B cell (primary cell): ENCODE measurements at places on chromosomes 4 and X. TPM values are rescaled to one million over a fixed set of nuclear protein-coding genes. Genes with fewer than 3 reads are reported as not detected.

PPEF1 gene
- polyA plus RNA-seq: 0.22 and 0.26 TPM in 2 replicates

- H3K27me3 ChIP-seq: no peaks in the 10 kb centered on the region
- H3K4me3 ChIP-seq: no peak overlapping the region
- no peak overlapping the region for H3K27ac ChIP-seq
- no peaks in the 10 kb centered on the region for H3K4me1 ChIP-seq
- DNase-seq: no peak
Observed at GRCh38 chr4:119046263-119046662, 89.4 kb upstream of the MYOZ2 start.

DNA sequence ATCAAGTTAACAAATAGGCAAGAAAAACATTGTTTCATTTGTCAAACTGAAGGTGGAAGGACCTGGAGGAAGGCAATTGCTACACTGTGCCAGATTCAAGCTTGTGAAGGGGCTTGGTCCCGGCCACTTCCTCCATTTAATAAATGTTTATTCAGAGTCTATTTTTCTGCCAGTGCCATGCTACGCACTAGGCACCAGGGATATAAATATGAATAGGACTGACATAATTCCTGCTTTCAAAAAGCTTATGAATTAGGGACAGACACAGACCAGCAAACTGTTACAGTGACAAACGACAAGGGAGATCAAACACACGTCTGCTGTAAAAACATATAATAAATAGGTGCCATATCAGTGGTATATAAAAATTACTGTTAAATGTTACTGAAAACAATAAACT, 571 bp downstream of the TLR6 start:
- peak; percentile 67 for DNase-seq
- no peaks in the 10 kb centered on the region for H3K27me3 ChIP-seq
- peak overlapping the region; percentile 77 for H3K27ac ChIP-seq
- H3K36me3 ChIP-seq: no peaks in the 10 kb centered on the region
- peaks cover 38% of the 10 kb centered on the region for H3K4me1 ChIP-seq

DNA sequence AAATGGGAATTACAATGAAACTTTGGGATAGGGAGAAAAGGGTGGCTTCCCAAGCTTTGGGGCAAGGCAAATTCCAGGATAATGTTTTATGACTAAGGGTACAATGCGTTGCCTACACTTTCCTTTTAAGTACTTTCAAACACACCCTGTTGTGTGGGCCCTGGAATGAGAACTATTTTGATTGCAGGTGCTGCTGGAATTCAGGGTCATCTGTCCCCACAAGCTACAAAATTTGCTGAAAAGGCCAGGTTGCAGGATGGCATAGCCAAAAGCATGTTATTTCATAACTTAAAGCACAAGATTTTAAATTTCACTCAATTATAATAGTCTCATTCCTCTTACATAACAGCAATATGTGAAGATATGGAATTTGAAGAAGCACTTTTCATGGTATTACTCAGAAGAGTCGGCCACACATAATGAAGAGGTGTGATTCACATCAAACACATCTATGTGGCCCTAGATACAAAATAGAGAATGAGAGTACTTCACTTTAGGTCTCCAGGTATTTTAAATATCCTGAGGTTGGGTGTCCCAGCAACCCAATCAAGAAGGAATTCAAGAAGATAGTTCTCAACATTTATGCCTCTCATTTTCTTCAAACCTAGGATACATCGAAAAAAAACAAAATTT, 89.3 kb downstream of the APBB2 start:
- no peaks in the 10 kb centered on the region for H3K4me1 ChIP-seq
- no peak for DNase-seq
- no peaks in the 10 kb centered on the region for H3K36me3 ChIP-seq
- H3K27me3 ChIP-seq: no peaks in the 10 kb centered on the region
- H3K27ac ChIP-seq: no peak overlapping the region
- H3K4me3 ChIP-seq: no peak overlapping the region

DNA sequence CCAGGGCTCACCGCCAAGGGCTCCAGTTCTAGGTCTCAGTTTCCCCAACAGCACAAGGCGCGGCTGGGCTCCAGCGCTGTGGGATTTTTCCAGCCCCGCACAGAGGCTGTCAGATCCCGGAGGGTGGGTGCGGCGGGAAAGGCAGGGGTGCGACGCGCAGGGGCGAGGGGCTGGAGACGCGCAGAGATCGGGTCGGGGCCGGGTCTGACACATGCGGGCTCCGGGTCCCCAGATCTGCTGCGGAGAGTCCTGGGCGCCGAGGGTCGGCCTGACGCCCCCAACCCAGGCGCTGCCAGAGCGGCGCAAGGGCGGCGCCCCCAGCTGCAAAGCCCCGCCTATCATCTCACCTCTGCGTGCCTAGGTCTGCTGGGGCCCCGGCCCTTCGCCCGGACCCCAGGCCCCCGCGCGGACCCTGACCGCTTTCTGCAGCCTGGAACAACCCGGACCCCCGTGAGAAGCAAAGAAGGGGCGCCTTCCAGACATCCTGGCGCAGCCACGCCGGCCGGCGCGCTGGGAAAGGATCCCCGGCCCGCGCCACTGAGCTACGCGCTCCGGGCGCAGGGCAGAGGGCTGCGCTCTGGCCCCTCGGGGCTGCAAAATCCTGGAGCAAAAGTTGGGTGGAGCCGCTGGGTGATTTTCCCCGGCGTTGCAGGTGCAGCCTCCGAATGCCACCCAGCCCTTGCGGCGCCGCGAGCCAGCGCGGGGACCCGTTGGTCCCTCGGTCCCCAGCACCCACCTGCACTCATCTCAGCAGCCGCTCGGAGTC, 486 bp downstream of the ABLIM2 start:
- DNase-seq: no peak
- H3K36me3 ChIP-seq: no peaks in the 10 kb centered on the region
- H3K27ac ChIP-seq: no peak overlapping the region
- H3K27me3 ChIP-seq: peaks cover 14% of the 10 kb centered on the region

RBM46 gene
- not detected in 2 replicates for polyA plus RNA-seq

RAB41 gene
- polyA plus RNA-seq: not detected in 2 replicates

DNA sequence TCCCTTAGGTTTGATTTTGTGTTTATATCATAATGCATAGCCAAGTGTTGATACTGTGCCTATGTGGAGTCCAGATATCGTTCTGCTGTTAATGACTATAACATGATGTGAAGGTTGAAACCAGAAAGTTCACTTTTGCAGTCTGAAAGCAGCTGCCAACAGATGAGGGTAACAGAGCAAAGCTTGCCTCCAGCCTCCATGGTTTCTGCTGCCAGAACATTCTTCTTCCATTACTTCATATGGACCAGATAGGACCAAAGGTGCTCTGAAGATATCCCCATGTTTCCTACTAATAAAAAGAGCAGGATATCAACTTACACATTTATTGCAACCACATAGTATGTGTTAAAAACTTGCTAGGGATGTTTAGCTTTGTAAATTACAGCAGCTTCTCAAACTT, 394.1 kb downstream of the SPRY1 start:
- no peaks in the 10 kb centered on the region for H3K36me3 ChIP-seq
- H3K27ac ChIP-seq: no peak overlapping the region
- no peak overlapping the region for H3K4me3 ChIP-seq
- no peak for DNase-seq
- no peaks in the 10 kb centered on the region for H3K4me1 ChIP-seq

DNA sequence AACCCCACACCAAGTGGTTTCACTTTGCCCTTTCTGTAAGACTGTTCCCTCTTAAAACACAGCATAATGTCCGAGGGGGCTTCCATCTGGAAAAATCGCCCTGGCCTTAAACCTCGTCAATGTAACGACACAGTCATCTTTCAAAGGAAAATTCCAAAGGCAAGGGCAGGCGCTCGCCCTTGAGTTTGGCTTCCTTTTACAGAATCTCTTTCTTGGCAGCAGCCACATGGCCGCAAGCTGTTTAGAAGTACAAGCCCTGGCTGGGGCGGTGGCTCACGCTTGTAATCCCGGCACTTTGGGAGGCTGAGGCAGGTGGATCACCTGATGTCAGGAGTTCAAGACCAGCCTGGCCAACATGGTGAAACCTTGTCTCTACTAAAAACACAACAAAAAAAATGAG, 27.1 kb upstream of the GRPEL1 start:
- H3K27me3 ChIP-seq: peaks cover 23% of the 10 kb centered on the region
- no peak overlapping the region for H3K4me3 ChIP-seq
- no peak overlapping the region for H3K27ac ChIP-seq
- H3K36me3 ChIP-seq: no peaks in the 10 kb centered on the region
- DNase-seq: no peak

GRCh38 chrX:2701600-2701999, 10.5 kb downstream of the CD99 start:
- no peaks in the 10 kb centered on the region for H3K27me3 ChIP-seq
- H3K27ac ChIP-seq: no peak overlapping the region
- H3K36me3 ChIP-seq: no peaks in the 10 kb centered on the region
- no peak overlapping the region for H3K4me3 ChIP-seq

CLGN gene
- polyA plus RNA-seq: 0.09 TPM in 1 of 2 replicates, not detected in the other

DNA sequence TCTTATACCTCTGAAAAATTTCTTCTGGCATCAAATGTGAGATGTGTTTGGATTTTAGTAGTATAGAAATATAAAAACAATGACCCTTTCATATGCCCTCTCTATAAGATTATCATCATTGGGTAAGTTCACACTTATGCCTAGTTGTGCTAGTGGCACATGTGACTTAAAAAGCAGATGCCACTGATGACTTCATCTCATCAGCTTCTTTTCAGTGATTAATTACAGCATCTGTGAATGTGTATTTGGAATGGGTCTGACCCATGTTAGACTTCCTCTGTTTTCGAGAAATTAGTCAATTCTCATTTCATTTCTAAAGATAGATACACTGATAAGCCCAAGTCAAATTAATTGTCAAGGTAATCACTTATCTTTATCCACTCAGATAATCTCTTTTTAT, 698.7 kb downstream of the GABRG1 start:
- no peaks in the 10 kb centered on the region for H3K4me1 ChIP-seq
- no peak overlapping the region for H3K4me3 ChIP-seq
- H3K27ac ChIP-seq: no peak overlapping the region
- H3K36me3 ChIP-seq: no peaks in the 10 kb centered on the region
- H3K27me3 ChIP-seq: no peaks in the 10 kb centered on the region

F11 gene
- polyA plus RNA-seq: 0.06 TPM in 1 of 2 replicates, not detected in the other

DNA sequence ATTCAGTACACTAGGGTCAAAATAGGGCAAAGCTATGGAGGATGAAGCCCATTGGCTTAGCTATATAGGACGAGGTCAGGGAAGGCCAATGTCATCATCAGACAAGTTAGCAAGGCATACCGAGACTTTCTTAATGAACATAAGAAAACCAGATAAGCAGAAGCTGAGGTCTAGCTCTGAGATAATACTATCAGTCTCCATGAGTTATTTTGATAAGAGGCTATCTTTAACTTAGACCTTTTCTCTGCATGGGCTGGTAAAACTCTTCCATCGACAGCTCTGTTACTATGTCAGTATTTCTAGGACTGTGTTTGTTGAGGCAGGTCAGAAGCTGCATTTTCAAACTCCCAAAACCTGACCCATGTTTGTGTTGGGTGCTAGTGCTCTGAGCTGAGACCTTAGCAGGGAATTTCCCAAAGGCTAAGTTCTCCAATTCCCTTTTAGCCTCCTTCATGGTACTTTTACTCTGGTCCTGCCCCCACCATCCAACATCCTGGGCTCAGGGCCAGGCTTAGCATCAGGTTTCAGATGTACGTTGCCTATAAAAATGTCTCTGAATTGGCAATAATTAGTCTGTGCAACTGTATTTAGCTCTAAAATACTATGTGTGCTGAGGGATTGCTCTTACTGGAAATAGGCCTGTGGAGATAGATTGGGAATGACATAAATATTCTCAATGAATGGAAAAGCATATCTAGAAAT, 29.3 kb upstream of the LRAT start:
- no peaks in the 10 kb centered on the region for H3K36me3 ChIP-seq
- H3K27ac ChIP-seq: no peak overlapping the region

EIF4E gene
- polyA plus RNA-seq: 20.9 and 43.8 TPM in 2 replicates

GRCh38 chr4:60759518-60760245, 440.4 kb upstream of the ADGRL3 start:
- H3K4me1 ChIP-seq: no peaks in the 10 kb centered on the region
- H3K27me3 ChIP-seq: no peaks in the 10 kb centered on the region
- H3K27ac ChIP-seq: no peak overlapping the region
- H3K36me3 ChIP-seq: no peaks in the 10 kb centered on the region

GCNA gene
- polyA plus RNA-seq: 4.7 and 6.0 TPM in 2 replicates
